ENCODE measurements at places on chromosomes 12 and 14. TPM values are rescaled to one million over a fixed set of nuclear protein-coding genes. Genes with fewer than 3 reads are reported as not detected.

DNA sequence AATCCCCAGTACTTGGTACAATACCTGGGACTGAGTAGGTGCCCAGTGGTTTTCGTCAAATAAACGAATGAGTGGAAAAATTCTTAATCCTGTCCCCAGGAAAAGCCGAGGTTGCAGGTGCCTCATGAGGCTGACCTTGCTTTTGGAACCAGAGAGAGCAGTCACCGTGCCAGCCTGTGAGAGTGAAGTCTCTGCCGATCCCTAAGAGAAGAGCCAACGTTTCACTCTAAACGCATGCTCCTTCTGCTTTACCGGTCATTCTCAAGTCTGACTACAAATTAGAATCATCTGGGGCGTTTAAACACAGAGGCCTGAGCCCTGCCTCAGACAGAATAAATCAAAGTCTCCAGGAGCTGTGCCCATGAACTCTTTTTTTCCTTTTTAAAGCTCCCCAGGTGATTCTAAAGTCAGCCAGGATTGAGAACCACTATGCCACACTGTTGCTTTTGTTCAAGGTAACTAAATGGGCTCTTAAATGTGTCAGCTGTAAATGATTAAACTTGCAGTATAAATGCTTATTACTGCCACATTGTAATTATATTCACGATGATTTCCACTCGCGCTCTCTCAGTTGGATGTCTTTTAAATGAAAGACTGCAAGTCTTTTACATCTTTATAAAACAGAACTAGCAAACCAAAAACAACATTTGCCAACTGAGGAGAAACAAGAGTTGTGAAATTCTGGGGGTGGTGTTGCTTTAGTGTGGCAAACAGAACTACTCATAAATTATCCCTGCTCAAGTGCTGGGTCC is 26.9 kb downstream of the TCP11L2 start:
- DNase-seq, result no peak

DNA sequence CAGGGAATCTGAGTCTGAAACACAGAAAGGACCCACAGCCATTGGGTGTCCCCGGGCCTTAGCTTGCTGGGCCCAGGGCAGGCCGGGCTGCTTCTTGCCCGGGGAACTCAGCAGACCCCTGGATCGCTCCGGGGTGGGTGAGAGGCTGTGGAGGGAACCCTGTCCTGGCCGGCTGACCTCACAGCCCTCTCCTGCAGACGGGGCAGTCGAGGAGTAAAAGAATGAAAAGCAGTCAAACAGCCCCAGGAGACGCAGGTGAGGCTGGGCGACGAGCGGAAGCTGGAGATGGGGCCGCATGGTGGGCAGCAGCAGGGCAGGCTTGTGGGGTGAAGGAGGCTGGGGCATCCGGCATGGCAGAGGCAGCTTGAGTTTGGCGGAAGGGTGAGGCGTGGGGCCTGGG is 57.0 kb downstream of the KIF26A start:
- no peak for DNase-seq

GRCh38 chr12:53770281-53770680 is 18.5 kb upstream of the CISTR start:
- DNase-seq, result no peak

DNA sequence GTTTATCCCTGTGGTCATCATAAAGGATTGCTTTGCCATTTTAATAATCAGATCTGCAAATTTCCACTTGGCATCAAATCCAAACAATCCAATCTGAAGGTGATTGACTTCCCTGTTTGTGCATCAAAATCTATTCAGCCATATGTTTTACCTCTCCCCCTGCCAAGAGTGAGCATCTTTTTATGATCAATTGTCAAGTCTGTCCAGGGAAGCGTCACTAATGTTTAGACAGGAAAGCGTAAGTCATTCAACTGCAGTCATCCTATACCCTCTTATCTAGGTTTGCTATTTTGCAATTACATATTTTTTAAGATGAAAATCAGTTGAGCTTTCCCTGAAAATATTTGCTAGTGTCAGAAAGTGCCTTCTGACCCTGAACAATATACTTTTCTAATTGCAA is 1224.1 kb upstream of the SEL1L start:
- DNase-seq, result no peak

DNA sequence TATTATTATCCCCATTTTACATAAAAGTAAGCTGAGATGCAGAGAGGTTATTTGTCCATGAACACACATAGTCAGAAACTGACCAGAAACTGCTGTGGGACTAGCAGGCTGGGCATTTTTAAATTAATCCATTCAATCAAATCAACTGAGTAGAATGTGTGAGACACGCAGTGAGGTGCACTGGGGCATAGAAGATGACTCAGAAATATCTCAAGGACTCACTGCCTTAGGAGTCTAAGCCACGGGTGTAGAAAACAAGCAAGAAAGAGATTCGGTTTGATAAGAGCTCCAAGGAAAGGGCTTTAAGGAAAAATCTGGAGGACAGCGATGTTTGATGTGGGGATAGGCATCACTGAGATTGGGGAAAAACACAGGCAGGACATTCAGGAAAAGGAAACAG is 127.8 kb downstream of the ANO2 start:
- DNase-seq, result no peak

DNA sequence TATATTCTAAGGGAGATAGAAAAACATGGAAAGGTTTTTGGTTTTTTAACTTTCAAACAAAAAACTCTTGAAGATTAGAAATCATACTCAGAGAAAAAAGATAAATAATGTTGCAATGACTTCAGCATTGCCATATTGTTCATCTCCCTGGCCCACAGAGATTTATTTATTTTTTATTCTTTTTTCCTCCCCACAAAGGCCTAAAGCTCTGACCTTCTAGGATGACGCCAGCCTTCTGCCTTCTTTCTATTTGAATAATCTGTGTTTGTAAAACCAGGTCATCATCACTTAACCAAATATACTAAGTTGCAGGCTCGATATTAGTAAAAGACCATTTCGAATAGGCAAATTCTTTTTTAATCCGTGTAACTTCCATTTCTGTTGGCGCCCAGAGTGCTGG is 4.4 kb upstream of the DCP1B start:
- DNase-seq, result no peak

DNA sequence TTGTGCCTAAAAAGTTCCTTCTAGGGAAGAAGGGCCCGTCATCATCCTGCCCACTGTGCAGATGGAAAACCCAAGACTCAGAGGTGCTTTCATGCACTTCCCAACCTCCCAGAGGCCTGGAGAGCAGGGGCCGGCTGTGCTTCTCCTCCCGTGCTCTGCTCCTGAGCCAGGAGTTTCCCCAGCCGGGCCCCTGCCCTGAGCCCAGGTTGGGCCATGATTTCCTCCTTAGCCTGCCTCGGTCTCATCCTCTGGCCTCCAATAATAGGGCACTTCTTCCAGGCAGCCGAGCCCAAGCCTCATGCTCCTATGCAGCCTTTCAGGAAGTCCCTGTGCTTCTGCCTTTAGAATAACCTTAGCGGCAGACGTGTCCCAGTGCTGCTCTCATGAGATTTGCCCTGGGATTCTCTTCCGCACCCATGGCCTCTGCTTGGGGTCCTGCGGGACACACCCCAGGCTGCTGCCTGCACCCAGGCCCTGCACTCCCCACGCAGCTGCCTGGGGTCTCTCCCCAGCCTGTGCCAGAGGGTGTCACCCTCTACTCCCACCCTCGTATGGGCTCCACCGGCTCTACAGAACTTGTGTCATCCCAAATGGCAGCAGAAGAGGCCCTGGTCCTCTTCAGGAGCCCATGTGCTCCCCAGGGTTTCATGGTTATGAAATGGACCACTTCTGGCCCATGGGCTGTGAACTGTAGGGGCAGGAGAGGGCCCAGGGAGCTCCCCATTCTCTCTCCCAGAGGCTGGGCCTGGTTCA is 359.3 kb downstream of the ADGRD1 start:
- DNase-seq, result no peak

GRCh38 chr14:70842851-70843462 is 33.6 kb upstream of the MAP3K9 start:
- no peak for DNase-seq

DNA sequence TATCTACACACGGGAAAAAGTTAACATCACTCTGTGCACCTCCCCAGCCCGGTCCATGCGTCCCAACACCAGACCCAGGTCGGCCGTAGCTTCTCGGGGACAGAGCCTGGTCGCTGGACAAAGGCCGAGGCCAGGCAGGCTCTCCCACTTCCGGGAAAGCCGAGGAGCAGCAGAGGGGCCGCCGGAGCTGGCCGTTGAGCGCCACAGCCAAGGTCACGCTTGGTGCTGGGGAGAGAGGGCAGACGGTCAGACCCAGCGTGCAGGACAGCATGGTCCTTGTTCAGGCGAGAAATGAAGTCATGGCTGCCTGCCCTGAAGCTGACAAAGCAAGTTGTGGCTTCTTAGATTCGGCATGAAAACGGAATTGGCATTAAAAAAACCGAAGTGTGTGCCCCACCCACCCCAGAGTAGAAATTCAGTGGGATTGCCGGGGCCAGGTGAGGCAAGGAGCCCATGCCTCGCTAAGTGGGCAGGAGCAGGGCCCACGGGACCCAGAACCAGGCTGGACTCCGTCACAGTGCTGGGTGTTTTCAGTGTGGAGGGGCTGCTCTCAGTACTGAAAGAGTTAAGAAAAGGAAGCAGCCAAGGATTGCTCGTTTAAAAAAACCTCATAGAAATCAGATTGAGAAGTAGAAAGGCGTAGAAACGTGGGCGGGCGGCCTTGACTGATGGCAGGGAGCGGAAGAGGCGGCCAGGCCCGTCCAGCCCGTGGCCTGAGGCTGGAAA is 4.3 kb downstream of the ARL6IP4 start:
- no peak for DNase-seq

GRCh38 chr12:48021485-48022179 is 17.4 kb upstream of the COL2A1 start:
- DNase-seq, result no peak

DNA sequence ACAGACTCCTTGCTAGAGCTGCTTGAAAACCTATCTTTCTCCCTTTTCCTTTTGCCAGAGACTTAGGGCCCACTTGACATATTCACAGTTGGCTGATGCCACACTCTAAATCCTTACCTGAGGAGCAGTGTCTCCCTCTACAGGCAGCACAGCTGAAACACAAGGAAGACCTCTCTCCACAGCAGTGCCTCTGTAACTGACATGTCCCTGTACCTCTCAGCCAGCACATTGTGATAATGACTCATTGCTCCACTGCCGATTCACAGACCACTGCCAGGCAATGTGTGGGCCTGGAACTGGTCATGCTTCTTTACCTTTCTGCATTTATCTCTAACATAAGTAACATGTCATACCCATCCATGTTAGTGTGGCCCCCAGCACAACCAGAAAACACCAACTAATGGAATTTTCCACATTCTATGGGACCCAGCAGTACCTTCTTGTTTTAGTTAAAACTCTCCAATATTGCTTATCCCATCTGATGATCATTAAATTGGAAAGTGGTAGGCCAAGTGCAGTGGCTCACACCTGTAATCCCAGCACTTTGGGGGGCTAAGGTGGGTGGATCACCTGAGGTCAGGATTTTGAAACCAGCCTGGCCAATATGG is 56.5 kb downstream of the GTF2A1 start:
- DNase-seq, result peak; percentile 74

GRCh38 chr12:69425417-69425816 is 44.8 kb upstream of the FRS2 start:
- DNase-seq, result no peak

GRCh38 chr12:84384384-84384783 is 528.2 kb downstream of the SLC6A15 start:
- no peak for DNase-seq

DNA sequence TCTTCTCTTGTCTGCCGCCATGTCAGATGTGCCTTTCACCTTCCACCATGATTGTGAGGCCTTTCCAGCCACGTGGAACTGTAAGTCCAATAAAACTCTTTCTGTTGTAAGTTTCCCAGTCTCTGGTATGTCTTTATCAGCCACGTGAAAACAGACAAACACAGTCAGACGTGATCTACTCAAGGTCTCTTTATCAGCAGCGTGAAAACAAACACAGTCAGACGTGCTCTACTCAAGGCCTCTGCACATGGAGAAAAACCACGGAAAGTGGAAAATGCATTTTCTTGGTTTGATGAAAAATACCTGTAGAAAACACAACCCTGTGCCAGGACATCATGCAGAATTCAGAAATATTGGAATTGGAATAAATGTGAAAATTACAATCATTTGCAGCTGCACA is 1115.7 kb downstream of the TMEM121 start:
- no peak for DNase-seq

DNA sequence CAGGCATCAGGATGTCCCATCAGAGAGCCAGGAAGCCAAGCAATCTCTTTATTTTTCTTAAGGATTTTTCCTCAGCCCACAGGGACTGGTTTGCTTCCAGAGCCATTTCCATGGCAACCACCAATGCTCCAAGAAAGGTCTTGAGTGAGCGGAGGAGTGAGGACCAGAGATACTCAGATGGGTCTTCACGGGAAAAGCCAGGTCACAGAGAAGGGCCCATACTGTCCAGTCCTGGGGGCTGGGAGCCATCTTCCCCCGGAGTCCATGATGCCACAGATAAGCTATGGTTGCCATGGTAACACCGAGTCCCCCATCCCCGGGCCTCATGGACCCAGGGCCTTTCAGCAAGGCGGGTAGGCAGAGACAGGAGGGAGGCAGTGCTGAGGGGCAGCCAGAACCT is 28.6 kb downstream of the CMKLR1 start:
- no peak for DNase-seq

DNA sequence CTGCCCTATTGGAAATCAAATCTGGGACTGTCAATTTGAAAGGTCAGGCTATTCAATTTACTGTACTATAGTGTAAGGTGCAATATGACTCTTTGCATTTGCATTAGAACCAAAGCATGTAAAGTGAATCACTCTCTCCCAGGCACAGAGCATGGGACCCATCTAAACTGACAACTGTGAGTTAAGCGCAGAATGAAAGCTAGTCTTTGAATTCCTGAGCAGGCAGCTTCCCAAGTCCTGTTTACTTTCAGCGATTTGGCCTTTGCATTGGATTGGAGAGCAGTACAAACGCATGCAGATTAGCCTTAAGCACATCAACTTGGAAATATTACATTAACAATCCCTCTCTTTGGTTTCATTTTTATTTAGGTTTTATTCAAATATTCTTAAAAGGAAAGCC is 74.6 kb downstream of the RERG start:
- DNase-seq, result no peak

DNA sequence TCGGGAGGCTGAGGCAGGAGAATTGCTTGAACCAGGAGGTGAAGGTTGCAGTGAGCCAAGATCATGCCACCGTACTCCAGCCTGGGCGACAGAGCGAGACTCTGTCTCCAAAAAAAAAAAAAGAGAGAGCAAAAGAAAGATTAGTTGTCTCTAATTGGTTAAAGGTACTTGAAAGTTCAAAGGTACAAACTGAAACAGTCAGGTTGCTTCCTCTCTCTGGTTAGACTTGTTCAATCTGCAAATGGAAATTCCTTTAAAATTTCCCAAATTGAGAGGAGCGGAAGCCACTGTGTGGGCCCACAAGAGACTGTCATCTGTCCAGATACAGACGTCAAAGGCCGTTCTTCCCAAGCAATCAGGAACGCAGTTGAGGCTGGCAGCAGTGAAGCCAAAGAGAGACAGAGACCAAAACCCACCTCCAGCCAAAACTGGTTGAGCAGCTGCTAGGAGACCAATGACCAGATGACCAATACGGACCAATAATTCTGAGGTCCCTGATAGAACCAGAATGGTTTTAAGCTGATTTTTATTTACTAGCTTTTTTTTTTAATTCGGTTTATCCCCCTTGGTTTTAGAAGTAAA is 63.6 kb downstream of the GCH1 start:
- no peak for DNase-seq

GRCh38 chr12:1205512-1206060 is 214.6 kb downstream of the ERC1 start:
- DNase-seq, result no peak

Gene ADAM21
- total RNA-seq, result 0.17 TPM

Gene TMEM229B
- total RNA-seq, result 0.76 TPM

Gene GALNT9
- 0.54 TPM for total RNA-seq

Gene CLEC1B
- not detected for total RNA-seq

Gene TAS2R20
- total RNA-seq, result 3.3 TPM

Gene ABCD2
- not detected for total RNA-seq

Gene TRHDE
- 31.6 TPM for total RNA-seq
